Stimulated activated CD4-positive, alpha-beta T cell treated with anti-CD3 and anti-CD28 coated beads, Interleukin-1b, Interleukin-23, amount 100 ng/mL, for 48 hours (primary cell): ENCODE measurements at places on chromosomes 16 and 17.

DNA sequence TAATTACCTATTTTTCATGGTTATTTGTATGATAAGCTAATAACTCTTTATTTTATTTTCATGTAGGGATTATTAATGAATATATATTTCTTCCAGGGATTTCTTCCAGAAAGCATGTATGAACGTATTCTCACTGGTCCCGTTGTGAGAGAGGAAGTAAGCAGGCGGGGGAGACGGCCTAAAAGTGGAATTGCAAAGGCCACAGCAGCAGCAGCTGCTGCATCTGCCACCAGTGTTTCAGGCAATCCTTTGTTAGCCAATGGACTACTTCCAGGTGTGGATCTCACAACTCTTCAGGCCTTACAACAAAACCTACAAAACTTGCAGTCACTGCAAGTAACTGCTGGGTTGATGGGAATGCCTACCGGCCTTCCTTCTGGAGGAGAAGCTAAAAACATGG lies 110.3 kb upstream of the RBL2 start:
- DNase-seq, result no peak

- DNase-seq, result peak; percentile 69
Observed at GRCh38 chr17:16027708-16028584, 28.3 kb downstream of the TTC19 start.

DNA sequence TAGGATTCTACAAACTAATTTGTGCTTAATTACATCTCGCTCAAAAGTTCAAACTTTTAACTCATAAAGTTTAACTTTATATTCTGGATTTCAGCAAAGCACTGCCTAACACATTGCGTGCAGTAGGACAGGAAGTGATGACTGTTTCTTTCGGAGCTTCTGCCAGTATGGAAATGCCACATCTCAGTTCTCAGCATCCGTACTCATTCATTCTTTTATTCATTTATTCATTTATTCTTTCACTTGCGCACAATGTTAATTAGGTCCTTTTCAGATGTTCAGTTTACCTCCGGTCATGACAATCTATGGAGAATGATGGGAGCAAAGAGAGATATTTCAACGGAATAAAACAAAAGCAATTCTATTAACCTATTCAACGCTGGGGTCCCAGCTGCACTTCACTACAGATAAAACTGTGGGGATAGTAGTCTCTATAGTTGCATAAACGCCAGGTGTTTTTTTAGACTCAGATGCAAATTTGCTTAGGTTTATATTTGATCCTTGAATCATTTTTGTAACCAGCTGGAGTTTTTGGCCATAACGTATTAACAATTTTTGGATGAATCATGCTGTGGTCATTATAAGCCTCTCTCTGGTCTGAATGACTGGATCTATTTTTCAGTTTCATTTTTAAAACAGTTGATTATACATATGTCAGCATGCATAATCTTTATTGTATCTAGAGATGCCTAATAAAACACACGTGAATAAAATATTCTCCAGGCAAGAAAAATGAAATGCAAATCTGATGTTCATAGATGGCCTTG lies 143.9 kb downstream of the KCNJ2 start:
- no peak for DNase-seq

DNA sequence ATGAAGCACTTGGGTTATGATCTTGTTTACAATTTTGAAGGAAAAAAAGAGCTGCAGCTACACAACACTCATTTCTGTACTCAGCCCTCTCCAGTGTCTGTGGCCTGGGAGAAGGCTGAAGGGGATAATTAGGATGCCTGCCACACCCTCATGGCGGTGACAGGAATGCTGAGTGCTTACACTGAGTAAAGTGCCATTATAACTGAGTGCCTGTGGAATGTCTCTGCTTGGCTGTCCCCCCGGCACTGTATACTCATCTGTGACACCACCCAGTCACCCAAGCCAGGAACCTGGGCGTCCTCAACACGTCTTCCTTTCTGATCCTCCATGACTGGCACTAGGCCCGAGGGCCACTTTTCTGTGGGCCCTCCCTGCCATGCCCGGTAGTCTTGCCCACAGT lies 3.5 kb upstream of the MRPL38 start:
- DNase-seq, result no peak

DNA sequence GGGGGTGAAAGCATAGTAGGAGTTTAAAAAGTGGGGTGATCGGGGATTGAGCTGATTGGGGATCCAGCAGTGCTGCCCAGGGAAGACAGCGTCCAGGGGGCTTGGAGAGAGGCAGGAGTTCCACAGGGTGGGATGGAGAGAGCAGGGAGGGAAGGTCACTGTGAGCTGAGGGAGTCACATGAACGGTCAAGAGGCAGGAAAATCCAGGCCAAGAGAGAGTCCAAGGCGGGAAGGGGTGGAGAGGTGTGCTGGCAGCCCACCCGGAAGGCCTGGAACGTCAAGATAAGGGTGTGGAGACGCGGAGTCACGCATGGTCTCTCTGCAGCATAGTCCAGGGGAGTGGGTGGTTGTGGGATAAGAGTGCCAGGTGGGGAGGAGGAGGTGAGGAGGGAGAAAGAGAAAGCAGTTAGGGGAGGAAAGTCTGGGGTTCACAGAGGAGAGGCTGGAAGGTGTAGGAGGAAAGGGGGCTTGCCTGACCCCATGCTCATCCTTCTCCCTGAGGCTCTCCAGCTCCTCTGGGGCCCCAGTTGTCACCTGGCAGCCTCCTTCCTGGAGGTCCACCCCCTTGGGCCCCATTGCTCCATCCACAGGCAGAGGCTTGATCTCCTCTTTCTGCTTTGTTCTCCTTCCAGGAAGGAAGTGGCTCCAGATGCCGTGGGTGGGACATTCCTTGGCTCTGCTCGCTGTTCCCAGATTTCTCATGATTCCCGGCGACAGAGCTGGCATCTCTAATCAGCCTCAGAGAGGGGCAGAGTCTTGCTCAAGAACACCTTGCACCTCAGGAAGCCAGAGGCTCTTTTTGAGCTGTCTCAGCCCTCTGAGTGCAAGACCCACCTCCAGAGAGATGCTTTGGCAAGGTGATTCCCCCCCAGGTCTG lies 28.7 kb downstream of the CCR7 start:
- DNase-seq, result no peak

- DNase-seq, result no peak
Observed at GRCh38 chr16:2331931-2332267, 8.6 kb downstream of the ABCA3 start.

DNA sequence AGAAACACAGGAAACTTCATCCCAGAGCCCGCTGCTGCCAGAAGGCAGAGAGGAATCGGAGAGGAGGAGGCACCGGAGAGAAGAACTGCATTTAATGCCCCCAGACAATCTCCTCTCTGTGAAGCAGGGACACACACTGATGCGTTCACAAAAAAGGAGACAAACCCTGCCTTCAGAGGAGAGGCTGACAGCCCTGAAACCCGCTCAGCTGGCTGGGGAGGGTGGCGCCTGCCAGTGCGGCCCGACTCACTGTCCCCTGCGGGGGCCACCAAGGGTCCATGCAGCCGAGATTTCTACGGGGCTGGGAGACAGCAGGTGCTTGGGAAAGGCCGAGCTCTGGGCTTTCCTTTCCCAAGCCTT lies 21.9 kb upstream of the CACNG1 start:
- DNase-seq, result no peak

DNA sequence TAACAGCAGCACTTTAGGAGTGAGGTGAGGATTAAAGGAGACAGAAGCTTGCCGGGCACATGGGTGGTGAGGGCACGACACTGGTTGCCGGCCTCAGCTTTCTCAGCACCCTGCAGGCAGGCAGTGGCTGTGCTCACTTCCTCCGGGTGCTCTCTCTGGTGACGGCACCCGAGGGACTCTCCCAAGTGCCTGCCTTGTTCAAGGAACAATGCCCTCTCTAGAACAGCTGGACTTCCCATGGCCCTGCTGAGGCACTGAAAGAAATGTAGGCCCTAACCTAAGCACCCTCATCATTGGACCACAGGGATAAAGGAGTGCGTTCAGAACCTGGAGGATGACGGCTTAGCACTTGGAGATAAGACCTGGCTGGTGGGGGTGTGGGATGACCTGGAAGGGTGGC lies 72.7 kb downstream of the N4BP1 start:
- no peak for DNase-seq

- no peak for DNase-seq
Observed at GRCh38 chr17:59533694-59534093, 31.7 kb upstream of the DHX40 start.

DNA sequence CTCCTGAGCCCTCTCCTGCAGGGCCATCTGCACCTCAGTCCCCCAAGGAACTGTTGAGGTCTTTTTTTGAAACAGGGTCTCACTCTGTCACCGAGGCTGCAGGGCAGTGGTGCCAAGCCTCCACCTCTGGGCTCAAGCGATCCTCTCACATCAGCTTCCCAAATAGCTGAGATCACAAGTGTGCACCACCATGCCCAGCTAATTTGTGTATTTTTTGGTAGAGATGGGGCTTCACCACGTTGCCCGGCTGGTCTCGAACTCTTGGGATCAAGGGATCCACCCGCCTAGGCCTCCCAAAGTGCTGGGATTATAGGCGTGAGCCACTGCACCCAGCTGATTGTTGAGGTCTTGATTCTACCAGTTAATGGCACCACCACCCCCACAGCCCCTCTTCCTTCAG lies 27.9 kb upstream of the ENDOV start:
- DNase-seq, result no peak

DNA sequence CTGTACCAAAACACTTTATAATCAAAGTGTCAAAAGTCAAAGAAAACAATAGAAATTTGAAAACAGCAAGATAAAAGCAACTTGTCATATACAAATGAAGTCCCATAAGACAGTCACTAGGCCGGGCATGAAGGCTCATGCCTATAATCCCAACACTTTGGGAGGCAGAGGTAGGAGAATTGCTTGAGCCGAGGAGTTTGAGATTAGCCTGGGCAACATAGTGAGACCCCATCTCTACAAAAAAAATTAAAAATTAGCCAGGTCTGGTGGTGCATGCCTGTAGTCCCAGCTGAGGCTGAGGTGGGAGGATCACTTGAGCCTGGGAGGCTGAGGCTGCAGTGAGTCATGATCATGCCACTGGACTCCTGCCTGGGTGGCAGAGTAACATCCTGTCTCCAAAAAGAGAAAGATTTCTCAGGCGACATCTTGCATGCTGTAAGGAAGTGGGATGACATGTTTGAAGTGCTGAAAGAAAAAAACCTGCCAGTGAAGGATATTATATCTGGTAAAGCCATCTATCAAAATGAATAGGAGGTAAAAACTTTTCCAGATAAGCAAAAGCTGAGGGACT lies 98.7 kb upstream of the NACA2 start:
- no peak for DNase-seq

GRCh38 chr17:57663326-57664070 lies 81.6 kb downstream of the CCDC182 start:
- no peak for DNase-seq

GRCh38 chr17:27993723-27994310 lies 48.7 kb upstream of the NLK start:
- DNase-seq, result no peak

- no peak for DNase-seq
Observed at GRCh38 chr17:77126519-77126918, 14.2 kb upstream of the SEC14L1 start.

DNA sequence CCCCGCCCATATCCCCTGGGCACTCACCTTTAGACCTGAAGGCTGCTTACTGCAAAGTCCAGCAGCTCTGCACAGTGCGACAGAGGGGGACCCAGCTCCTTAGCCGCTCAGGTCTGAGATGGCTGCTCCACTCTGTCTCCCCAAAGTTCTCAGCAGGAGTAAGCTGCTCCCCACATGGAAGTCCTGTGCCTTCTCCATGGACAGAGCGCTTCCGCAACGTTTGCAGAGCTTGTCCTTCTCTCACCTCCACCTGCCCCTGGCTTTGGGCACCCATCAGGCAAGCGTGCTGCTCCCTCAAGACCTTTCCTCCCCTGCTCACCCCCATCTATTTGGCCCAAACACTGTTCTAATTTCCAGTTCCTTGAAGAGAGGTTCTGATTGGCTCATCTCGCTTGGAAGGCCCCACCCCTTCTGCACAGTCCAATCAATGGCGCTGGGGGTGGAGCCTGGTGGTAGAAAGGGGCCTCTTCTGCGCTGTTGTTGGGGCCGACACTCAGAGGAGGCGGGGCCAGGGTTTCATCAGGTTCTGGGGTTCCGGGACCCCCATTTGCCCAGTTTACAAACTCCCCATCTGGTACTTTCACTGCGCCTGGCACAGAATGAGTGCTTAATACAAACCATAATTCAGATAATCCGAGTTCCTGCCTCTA lies 137.2 kb downstream of the CYLD start:
- no peak for DNase-seq

DNA sequence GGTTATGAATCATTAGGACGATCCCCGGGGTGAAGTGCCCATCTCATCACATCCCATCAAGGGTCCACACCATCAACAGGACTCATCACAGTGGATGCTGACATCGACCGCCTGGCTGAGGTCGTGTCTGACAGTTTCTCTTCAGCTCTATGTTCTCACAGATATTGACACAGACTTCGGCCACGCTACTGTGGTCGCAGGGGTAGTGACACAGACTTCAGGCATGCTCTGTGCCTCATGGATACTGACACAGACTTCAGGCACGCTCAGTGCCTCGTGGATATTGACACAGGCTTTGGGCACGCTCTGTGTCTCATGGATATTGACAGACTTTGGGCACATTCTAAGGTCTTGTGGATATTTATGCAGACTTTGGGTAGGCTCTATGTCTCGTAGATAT lies 50.1 kb downstream of the KLHDC4 start:
- DNase-seq, result no peak

DNA sequence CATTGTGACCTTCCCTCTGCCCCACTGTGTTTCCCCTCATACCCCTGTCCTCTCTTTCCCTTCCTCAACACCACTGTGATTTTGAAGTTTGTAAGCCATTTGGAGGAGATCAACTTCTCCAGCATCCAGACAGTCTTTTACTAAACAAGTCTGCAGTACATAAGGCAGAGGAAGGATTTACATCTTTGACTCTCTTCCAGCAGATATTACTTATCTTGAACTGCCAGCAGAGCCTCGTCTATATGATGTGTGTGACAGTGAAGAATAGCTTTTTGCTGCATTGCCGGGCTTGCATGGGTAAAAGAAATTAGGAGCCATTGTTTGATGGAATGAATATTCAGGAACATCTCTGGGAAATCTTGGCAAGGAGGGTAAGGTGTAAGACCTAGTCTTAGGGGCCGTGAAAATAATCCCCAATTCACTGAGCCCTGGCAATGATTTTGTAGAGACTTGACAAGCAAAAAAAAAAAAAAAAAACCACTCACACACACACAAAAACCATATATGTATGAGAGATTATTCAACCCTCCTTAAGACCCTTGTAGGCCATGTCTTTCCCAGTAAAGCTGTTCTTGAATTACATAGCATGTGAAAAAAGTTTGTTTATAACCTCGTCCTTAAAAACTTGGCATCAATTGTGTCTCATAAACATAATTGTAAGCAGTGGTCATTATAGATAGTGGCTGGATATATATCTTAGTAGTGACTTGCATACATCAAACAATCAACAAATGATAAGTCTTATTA lies 903.9 kb downstream of the CDH11 start:
- no peak for DNase-seq

- no peak for DNase-seq
Observed at GRCh38 chr17:28540231-28540630, 12.2 kb downstream of the UNC119 start.

DNA sequence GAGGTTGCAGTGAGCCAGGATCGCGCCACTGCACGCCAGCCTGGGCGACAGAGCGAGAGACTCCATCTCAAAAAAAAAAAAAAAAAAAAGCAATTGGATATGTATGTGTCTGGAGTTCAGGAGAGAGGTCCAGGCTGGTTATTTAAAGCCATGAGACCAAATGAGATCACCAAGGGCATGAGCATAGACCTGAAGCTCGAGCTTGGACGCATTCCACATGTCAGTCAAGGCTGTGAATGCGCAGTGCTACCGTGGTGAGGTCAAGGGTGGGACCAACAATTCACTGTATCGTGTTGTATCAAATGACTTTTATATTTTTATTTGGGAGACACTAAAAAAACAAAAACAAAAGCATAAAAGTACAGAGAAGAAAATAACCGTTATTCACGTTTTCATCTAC lies 29.1 kb upstream of the SPNS2 start:
- DNase-seq, result no peak
